NCI-H2081 treated with DMSO at 0.1 percent for 48 hours (cell line): ENCODE measurements at places on chromosomes 1 and 21.

DNA sequence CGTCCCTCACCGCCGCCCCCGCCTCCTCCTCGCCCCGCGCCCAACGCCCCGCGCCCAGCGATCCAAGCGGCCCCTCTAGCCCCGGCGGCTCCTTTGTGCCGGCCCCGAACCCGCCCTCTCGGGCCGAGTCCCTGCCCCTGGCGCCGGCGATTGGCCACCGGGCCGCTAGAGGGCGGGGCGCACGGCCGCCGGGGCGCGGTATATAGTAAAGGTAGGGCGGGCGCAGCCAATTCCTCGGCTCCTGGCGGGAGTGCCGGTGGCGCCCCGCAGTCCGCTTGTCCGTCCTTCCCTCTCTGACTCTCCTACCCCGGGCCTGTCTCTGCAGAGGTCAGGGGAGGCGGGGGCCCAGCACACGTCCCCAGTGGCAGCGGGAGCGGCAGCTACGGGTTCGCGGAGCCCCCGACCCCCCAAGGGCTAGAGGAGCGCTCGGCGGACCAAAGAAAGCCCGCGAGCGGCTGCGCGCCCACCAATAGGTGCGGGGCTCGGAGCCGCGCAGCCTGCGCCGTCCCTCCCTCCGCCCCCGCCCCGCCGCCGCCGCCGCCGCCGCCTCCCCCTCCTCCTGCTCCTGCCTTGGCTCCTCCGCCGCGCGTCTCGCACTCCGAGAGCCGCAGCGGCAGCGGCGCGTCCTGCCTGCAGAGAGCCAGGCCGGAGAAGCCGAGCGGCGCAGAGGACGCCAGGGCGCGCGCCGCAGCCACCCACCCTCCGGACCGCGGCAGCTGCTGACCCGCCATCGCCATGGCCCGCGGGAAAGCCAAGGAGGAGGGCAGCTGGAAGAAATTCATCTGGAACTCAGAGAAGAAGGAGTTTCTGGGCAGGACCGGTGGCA lies at the start of gene ATP1B1:
TSS of gene ATP1B1 (plus strand) at position 596 of the 826 bp plus-strand sequence. CDS start at position 736, 140 bp downstream.
- peak; percentile 54 for DNase-seq

- no peak for DNase-seq
Measured at GRCh38 chr1:9413071-9413876, 120.6 kb downstream of the SPSB1 start.

DNA sequence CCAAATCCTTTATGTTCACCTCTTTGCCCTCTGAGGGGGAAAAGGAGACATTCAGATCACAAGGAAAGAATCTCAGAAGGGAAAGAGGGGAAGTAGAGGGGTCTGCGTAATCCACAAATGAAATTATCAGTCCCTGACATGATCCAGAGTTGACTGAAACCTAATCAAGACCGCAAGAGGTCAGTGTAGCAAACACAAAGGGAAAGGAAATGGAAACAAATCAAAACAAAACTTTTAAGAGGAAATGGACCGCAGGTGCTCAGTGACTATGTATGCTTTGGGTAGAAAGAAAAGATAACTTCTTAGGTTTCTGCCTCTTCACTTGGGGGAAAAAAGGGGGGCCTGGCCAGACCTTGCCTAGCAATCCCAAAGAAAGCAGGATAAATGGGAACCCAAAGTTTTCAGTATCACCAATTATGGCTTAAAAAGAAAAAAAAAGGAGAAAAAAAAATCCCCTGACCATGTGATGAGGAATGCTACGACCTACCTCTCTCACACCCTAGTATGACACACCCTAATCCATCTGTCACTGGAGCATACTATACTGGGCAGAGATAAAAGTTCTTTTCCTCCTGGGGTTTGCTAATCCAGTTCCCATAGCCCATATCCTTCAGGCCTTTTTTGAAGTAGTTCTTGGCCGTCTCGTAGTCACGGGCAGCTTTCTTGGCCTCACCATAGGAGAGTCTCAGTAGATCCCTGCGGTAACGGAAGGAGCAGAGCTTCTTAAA lies 16.9 kb downstream of the CHRNB2 start:
- DNase-seq, result no peak

- DNase-seq, result no peak
Measured at GRCh38 chr1:8281843-8282509, 35.9 kb upstream of the SLC45A1 start.

GRCh38 chr1:9595968-9596340 lies 7.2 kb downstream of the TMEM201 start:
- DNase-seq, result no peak

DNA sequence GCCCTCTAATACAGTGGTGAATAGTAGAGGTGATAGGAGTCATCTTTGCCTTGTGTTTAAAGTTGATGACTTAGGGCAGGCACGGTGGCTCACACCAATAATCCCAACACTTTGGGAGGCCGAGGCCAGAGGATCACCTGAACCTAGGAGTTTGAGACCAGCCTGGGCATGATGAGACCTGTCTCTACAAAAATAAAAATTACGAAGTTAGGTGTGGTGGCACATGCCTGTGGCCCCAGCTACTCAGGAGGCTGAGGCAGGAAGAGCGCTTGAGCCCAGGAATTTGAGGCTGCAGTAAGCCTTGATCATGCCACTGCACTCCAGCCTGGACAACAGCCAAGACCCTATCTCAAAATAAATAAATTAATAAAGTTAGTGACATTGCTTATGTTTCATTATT lies 26.6 kb downstream of the CAPZA1 start:
- no peak for DNase-seq
